ENCODE measurements at places on chromosomes 13 and 19. TPM values are rescaled to one million over a fixed set of nuclear protein-coding genes. Genes with fewer than 3 reads are reported as not detected.

The PRODH2 gene
- total RNA-seq, result not detected

The KRTDAP gene
- total RNA-seq, result not detected

The CCDC159 gene
- total RNA-seq, result 22.3 TPM

The KIR2DL1 gene
- not detected for total RNA-seq

The PRR20C gene
- total RNA-seq, result not detected

The IGFL1 gene
- total RNA-seq, result not detected

The HOMER3 gene
- 222 TPM for total RNA-seq

The LHFPL6 gene
- 38.5 TPM for total RNA-seq

The TUBA3C gene
- total RNA-seq, result not detected

The UNC13A gene
- total RNA-seq, result 1.2 TPM

The GPC6 gene
- total RNA-seq, result 16.1 TPM

The TJP3 gene
- total RNA-seq, result 3.1 TPM

The RASIP1 gene
- 192 TPM for total RNA-seq

The MATK gene
- 10.9 TPM for total RNA-seq

The FFAR2 gene
- 0.46 TPM for total RNA-seq

The ADGRE3 gene
- total RNA-seq, result not detected

The SHANK1 gene
- total RNA-seq, result 6.5 TPM

The ARRDC5 gene
- not detected for total RNA-seq

The SMIM24 gene
- not detected for total RNA-seq

The COX7A1 gene
- 5.2 TPM for total RNA-seq

The TMEM145 gene
- total RNA-seq, result 3.9 TPM

The IGFLR1 gene
- total RNA-seq, result 3.2 TPM

The TSSK6 gene
- total RNA-seq, result 2.7 TPM

The KLK15 gene
- not detected for total RNA-seq

The KLK6 gene
- 0.67 TPM for total RNA-seq

The KPTN gene
- total RNA-seq, result 12.0 TPM

The ZNF415 gene
- total RNA-seq, result 8.7 TPM

The PRTN3 gene
- total RNA-seq, result not detected

The ERVV-1 gene
- not detected for total RNA-seq

The ZNF729 gene
- not detected for total RNA-seq

The ZNF470 gene
- total RNA-seq, result 5.7 TPM

The PLK5 gene
- total RNA-seq, result 1.1 TPM

The NLRP7 gene
- 0.69 TPM for total RNA-seq

The GJB6 gene
- 0.23 TPM for total RNA-seq

The VSTM2B gene
- total RNA-seq, result 0.18 TPM

The MYADM gene
- total RNA-seq, result 123 TPM

The LILRA1 gene
- total RNA-seq, result not detected

The ZNF69 gene
- not detected for total RNA-seq

The EXOC3L2 gene
- total RNA-seq, result 5.5 TPM

The ZNF66 gene
- 17.6 TPM for total RNA-seq

The PSG1 gene
- total RNA-seq, result not detected

The SSBP4 gene
- total RNA-seq, result 60.7 TPM

The EFNA2 gene
- total RNA-seq, result 14.6 TPM

The ICAM5 gene
- not detected for total RNA-seq

The KANK3 gene
- 109 TPM for total RNA-seq

Measured in endothelial cell (in vitro differentiated cells).